ENCODE measurements at places on chromosomes 2 and 18. TPM values are rescaled to one million over a fixed set of nuclear protein-coding genes. Genes with fewer than 3 reads are reported as not detected.

DNA sequence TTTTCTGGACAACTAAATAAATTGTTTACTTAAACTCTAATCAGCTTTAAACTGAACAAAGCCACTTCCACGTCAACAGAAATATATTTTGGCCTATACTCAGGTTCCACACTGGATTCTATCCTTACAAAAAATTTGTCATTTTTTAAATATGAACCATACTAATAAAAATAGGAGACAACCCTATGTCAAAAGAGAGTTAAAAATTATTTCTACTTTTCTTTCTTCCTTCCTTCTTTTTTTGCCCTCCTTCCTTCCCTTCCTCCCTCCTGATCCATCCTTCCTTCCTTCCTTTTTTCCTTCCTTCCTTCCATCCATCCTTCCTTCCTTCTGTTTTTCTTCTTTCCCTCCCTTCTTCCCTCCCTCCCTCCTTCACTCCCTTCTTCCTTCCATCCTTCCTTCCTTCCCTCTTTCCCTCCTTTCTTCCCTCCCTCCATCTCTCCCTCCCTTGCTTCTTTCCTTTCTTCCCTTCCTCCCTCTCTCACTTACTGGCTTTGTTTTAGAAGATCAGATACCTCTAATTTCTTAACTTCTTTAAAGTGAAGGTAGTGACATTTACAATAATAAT is 1444.9 kb downstream of the DPP10 start:
- no peaks in the 10 kb centered on the region for H3K27me3 ChIP-seq
- no peak overlapping the region for H3K4me3 ChIP-seq
- H3K36me3 ChIP-seq = no peaks in the 10 kb centered on the region
- no peaks in the 10 kb centered on the region for H3K4me1 ChIP-seq
- DNase-seq = no peak

DNA sequence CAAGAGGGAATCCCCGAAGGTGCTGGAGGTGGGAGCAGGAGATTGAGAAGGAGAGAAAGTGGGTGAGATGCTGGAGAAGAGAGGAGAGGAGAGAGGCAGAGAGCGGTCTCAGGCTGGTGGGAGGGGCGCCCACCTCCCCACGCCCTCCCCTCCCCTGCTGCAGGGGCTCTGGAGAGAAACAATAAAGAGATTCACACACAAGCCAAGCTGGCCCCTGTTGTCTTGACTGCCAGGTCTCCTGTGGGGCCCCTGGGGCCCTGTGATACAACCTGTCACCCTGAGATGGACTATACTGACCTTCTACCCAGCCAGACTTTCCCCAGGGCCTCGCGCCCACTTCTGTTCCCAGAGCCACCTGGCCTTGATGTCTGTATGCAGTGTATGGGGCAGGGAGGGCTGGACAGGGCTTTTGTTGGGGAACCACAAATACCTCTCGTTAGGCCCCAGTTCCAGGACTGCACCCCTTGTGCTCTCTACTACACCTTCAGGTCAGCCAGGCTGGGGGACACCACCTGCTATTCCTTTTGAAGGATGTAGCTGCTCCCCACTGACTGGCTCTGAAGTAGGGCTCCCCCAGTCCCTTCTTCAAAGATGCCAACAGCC is 8.0 kb upstream of the SPEG start:
- peaks cover 2% of the 10 kb centered on the region for H3K4me1 ChIP-seq
- peak overlapping the region; percentile 89 for H3K27ac ChIP-seq
- H3K27me3 ChIP-seq = no peaks in the 10 kb centered on the region
- no peak overlapping the region for H3K4me3 ChIP-seq
- DNase-seq = peak; percentile 7

DNA sequence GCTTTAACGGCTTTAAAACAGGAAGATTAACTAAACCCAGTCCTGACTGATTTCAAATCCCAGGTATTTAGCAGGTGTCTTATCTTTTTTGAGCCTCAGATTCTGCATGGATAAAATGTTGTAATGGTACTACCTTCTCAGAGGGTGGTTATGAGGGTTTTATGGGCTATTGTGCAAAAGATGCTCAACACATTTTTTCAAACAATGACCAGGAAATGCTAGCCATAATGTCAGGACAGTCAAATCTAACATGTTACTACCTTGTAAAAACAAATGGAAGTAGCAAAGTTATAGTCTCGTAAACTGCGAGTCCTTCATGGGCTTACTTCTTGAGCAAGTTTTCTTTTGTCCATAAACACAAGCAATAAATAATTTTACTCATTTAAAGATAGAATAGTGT is 162.1 kb upstream of the TFPI start:
- no peaks in the 10 kb centered on the region for H3K4me1 ChIP-seq
- no peaks in the 10 kb centered on the region for H3K36me3 ChIP-seq
- H3K4me3 ChIP-seq = no peak overlapping the region
- H3K27me3 ChIP-seq = no peaks in the 10 kb centered on the region
- no peak overlapping the region for H3K27ac ChIP-seq

Gene BUB1
- total RNA-seq = 15.1 TPM

DNA sequence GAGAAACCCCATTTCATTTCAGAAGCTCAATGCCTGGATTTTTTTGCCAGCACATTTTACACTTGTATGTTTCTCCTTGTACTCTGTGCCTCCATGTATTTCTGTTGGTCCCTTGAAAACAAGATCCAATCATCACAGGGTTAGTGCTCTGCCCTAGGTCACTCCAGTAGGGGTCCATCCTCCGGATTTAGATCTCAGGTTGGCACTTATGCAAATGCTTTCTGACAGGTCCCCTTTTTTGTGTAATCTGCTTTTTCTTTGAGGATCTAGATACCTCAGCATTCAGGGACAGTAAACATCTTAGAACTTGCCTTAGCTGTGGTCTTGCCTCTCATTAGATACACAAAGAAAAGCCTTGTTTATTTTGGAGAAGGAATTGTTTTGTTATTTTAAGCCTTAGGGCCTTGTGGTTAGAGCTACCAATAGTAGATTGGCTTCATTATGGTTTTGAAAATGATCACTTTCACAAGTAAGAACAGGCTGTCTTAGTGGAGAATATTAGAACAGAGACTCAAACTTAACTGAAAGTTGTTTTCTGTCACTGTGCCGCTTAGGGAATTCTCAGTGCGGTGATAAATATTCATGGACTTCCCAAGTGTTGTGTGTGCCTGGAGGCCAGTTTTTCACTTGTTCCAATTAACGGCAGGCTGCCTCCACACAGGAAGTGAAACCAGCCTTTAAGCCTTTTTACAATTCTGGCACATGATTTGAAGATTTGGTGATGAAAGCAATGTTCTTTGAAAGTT is 7.8 kb downstream of the MERTK start:
- H3K4me3 ChIP-seq = no peak overlapping the region
- peak overlapping the region; percentile 43 for H3K27ac ChIP-seq
- peak; percentile 31 for DNase-seq
- no peaks in the 10 kb centered on the region for H3K36me3 ChIP-seq

Gene COLEC12
- 1.4 TPM for total RNA-seq

- H3K27me3 ChIP-seq = no peaks in the 10 kb centered on the region
- DNase-seq = no peak
- no peaks in the 10 kb centered on the region for H3K4me1 ChIP-seq
- H3K36me3 ChIP-seq = no peaks in the 10 kb centered on the region
- no peak overlapping the region for H3K4me3 ChIP-seq
Observed at GRCh38 chr2:129085386-129085785, 766.7 kb upstream of the HS6ST1 start.

Gene BIRC6
- total RNA-seq = 252 TPM

GRCh38 chr2:241160318-241160717 is 10.1 kb downstream of the PPP1R7 start:
- no peak overlapping the region for H3K4me3 ChIP-seq
- H3K27ac ChIP-seq = no peak overlapping the region
- H3K36me3 ChIP-seq = no peaks in the 10 kb centered on the region
- no peaks in the 10 kb centered on the region for H3K27me3 ChIP-seq
- DNase-seq = no peak

DNA sequence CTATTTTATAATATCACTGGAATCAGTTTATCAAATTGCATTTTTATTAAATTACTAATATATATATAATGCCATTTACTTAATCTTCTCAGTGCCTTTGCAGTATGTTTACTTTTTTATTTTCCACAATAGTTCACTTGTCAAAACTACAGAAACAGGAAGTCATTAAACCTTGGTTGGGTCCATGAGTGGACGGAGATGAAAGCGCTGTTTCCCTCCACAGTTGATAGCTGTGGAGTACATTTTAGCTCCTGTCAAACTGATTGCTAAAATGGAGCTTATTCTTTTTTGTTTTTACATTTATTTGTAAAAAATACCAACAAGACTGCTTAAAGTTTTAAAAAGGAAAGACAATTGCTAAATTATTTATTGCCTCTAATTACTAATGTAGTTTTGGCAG is 19.2 kb downstream of the MFF start:
- H3K27me3 ChIP-seq = no peaks in the 10 kb centered on the region
- H3K36me3 ChIP-seq = no peaks in the 10 kb centered on the region
- no peak overlapping the region for H3K4me3 ChIP-seq

GRCh38 chr2:174051741-174052583 is 86.8 kb upstream of the SP3 start:
- H3K4me3 ChIP-seq = no peak overlapping the region
- no peaks in the 10 kb centered on the region for H3K36me3 ChIP-seq
- H3K27ac ChIP-seq = peak overlapping the region; percentile 32
- no peaks in the 10 kb centered on the region for H3K27me3 ChIP-seq
- H3K4me1 ChIP-seq = peaks cover 8% of the 10 kb centered on the region

- no peak overlapping the region for H3K27ac ChIP-seq
- H3K4me3 ChIP-seq = no peak overlapping the region
- H3K4me1 ChIP-seq = peaks cover 18% of the 10 kb centered on the region
- H3K36me3 ChIP-seq = no peaks in the 10 kb centered on the region
- no peaks in the 10 kb centered on the region for H3K27me3 ChIP-seq
- DNase-seq = no peak
Observed at GRCh38 chr18:76621782-76622495, 126.9 kb upstream of the ZNF516 start.

Data from transverse colon (tissue), 4 donors.